ENCODE measurements at places on chromosomes 2 and 18.
A peak's percentile ranks its signal among the peaks of the same experiment; 100 is the strongest.

GRCh38 chr18:61589724-61590065 is 256.5 kb downstream of the CDH20 start:
- no peak for DNase-seq

DNA sequence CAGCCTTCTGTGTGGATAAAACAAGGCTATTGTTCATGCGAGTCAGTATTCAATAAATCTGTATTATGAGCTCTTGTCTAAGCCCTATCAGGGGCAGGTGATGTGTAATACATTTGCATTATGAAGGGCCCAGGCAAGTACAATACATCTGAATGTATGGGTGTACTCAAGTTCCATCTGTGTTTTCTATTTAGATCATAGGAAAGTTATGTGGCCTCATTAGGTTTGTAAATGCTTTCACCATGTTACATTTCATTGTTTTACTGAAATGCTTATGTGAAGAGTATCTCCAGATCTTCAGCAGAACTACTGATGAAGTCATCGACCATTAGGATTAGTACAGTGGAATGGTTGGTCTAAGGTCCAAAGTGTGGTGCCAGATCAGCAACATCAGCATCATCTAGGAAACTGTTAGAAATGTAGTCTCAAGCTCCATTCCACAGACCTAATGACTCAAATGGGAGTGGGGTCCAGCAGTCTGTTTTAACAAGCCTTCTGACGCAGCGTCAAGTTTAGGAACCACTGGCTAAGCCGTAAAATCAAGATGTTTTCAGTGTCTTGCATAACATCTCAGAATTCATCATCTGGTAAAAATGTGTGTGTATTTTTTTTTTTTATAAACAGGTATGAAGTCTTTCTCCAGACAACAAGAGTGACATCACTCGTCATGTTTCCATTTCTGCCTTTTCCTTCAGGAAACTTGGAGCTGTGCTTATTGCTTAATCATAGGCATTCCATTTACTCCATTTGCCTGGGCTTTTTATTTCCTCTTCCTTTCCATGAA is 80.5 kb downstream of the LYPD6 start:
- peak; percentile 23 for DNase-seq

DNA sequence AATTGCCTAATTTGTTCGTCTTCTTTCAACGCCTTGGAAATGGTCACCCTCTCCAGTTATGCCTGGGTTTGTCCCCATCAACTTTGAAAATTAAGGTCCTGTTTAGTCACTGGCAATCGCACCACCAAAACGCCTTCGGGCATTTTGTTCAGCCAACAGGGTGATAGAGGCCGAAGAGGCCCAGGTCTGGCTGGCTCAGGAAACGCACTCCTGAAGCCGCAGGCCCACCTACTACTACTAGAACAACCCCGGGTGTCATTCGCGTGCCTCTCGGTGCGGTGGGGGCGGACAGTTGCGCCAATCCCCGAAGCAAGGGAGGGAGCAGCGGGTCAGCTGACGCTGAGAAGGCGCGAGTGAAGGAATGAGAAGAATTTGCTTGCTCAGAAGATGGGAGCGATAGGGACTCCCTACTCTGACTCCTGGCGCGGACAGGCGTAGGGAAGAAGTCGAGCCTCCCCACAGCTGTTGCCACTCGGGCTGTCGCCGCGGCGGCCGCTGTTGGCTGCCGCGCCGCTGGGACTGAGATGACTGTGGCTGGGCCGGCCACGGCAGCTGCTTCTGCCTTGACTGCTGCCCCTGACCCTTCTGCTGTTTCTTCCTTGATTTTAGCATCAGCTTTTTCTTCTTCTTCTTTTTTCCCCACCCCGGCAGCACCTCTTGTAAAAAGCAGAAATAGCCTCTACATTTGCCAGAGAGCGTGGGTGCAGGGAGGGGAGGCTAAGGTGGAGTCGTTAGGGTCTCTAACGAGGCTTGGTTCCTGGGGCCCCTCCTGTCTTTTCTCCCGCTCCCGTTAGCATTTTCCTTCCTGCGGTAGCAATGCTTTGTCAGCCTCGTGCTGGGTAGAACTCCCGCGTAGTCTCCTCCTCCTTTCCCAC is 387.6 kb downstream of the FIGN start:
- no peak for DNase-seq

DNA sequence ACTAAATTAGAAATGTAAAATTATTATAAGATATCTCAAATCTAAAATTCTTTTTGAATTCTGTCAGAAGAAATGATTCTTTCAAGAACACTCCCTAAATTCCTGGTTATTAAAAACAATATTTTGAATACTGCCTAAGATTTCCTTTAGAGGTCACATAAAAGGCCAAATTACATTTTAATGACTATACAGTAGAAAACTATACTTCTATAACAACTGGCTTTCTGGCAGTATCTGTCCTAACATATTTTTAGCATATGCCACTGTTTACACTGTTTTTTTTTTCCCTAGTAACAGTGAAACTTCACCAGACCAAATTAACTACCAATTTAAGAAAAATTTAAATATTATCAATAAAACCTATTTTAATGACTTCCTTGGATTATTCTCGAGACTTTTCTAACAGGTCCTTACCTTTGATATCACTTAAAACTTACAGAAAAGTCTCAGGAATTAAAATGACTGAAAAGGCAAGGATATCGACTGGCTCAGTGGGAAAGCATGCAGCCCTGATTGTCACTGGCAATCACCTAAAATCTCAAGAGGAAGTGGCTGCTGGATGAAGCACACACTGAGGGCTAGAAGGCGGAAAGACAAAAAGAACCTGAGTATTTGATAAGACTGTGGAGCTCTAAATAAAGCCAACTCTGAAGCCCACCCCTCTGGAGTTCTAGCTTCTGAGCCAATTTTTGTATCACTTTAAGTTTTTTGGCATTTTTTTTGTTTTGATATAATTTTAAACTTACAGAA is 59.6 kb downstream of the SPIRE1 start:
- no peak for DNase-seq

- DNase-seq = no peak
These were observed 198.7 kb downstream of the ANAPC1 start for GRCh38 chr2:111685342-111685741.

GRCh38 chr2:23801396-23801795 is 125.5 kb downstream of the ATAD2B start:
- DNase-seq = no peak

All from NCI-H2081 treated with DMSO at 0.1 percent for 48 hours (cell line).